ENCODE measurements at places on chromosomes 7 and 10.

- no peak for DNase-seq
Observed at GRCh38 chr7:100627238-100627549, 14.2 kb downstream of the TFR2 start.

- DNase-seq = no peak
Observed at GRCh38 chr7:131066635-131067034, 261.0 kb upstream of the MKLN1 start.

- DNase-seq = no peak
Observed at GRCh38 chr7:40545739-40546138, 410.9 kb downstream of the SUGCT start.

DNA sequence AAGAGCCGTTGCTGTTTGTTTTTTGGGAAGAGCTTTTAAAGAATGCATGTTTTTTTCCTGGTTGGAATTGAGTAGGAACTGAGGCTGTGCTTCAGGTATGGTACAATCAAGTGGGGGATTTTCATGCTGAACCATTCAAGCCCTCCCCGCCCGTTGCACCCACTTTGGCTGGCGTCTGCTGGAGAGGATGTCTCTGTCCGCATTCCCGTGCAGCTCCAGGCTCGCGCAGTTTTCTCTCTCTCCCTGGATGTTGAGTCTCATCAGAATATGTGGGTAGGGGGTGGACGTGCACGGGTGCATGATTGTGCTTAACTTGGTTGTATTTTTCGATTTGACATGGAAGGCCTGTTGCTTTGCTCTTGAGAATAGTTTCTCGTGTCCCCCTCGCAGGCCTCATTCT, 31.6 kb downstream of the PFKFB3 start:
- DNase-seq = no peak

- DNase-seq = no peak
Observed at GRCh38 chr10:24156686-24157085, 52.3 kb upstream of the KIAA1217 start.

- DNase-seq = no peak
Observed at GRCh38 chr7:54705436-54705835, 53.6 kb downstream of the SEC61G start.

DNA sequence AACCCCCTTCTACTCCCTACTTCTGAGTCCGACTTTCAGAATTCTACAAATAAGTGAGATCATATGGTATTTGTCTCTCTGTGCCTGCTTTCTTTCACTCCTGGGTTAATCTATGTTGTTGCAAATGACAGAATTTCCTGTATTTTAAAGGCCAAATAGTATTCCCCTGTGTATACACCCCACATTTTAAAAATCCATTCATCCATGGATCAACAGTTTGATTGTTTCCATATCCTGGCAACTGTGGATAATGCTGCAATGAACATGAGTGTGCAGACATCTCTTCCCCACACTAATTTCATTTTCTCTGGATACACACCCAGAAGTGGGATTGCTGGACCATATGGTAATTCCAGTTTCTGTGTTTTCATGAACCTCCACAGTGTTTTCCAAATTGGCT, 225.8 kb upstream of the TCERG1L start:
- no peak for DNase-seq

DNA sequence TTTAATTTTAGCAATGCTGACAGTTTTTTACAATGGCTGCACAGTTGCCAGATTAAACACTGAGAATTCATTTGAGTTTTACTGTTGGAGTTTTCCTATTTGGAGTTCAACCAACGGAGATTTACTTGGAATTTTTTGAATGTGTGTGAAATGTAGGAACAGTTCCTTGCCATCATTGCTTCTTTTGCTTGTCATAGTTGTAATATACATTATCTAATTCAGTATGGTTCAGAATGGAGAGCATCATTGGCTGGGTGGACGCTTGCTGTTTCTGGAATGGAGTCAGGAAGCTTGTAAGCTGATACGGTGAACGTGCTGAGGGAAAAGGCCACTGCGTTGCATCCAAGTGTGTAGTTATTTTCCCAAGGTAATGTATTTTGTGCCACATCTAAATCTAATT, 404.3 kb upstream of the KLF6 start:
- DNase-seq = no peak

GRCh38 chr7:39333701-39334100, 232.5 kb upstream of the YAE1 start:
- no peak for DNase-seq

DNA sequence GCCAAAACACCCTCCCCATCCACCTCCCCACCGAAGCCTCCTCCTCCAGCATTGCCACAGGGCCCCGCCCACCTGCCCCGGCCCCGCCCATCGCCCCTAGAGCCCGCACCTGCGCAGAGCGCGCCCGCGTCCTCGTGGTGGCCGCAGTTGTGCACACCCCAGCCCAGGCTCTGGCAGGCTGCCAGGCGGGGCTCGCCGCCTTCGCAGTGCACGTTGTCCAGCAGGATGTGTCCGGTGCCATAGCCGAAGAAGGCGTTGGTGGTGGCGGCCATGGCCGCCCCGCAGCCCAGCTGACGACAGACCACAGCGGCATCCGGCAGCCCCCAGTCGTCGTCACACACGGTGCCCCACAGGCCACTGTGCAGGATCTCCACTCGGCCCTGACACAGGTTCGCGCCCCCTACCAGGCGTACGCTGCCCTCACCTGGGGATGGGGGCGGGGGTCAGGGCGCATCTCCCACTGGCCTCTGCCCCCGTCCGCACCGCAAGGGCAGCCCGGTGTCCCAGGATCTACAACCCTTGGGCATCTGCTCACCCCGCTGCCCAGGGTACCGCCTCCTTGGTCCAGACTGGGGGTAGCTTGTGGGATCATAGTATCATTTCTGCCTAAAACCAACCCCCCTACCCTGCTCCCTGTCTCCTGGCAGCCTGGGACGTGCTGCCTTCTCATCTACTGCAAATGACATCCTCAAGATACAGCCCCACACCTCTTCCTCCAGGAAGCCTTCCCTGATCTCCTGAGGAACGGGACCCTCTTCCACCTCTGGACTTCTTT, 11.9 kb downstream of the SSC4D start:
- DNase-seq = no peak

DNA sequence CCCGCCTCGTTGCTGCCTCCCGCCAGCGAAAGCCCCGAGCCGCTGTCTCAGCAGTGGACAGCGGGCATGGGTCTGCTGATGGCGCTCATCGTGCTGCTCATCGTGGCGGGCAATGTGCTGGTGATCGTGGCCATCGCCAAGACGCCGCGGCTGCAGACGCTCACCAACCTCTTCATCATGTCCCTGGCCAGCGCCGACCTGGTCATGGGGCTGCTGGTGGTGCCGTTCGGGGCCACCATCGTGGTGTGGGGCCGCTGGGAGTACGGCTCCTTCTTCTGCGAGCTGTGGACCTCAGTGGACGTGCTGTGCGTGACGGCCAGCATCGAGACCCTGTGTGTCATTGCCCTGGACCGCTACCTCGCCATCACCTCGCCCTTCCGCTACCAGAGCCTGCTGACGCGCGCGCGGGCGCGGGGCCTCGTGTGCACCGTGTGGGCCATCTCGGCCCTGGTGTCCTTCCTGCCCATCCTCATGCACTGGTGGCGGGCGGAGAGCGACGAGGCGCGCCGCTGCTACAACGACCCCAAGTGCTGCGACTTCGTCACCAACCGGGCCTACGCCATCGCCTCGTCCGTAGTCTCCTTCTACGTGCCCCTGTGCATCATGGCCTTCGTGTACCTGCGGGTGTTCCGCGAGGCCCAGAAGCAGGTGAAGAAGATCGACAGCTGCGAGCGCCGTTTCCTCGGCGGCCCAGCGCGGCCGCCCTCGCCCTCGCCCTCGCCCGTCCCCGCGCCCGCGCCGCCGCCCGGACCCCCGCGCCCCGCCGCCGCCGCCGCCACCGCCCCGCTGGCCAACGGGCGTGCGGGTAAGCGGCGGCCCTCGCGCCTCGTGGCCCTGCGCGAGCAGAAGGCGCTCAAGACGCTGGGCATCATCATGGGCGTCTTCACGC, 825 bp downstream of the ADRB1 start:
- no peak for DNase-seq

- DNase-seq = peak; percentile 39
Observed at GRCh38 chr7:139777133-139777891, 486 bp downstream of the HIPK2 start.

- DNase-seq = no peak
Observed at GRCh38 chr10:45418849-45419675, 45.0 kb downstream of the ALOX5 start.

GRCh38 chr10:114279901-114280644, 41.0 kb downstream of the VWA2 start:
- DNase-seq = no peak

- DNase-seq = no peak
Observed at GRCh38 chr10:43340619-43341018, 30.8 kb upstream of the FXYD4 start.

- DNase-seq = no peak
Observed at GRCh38 chr7:32893207-32893524, 1.6 kb upstream of the KBTBD2 start.

DNA sequence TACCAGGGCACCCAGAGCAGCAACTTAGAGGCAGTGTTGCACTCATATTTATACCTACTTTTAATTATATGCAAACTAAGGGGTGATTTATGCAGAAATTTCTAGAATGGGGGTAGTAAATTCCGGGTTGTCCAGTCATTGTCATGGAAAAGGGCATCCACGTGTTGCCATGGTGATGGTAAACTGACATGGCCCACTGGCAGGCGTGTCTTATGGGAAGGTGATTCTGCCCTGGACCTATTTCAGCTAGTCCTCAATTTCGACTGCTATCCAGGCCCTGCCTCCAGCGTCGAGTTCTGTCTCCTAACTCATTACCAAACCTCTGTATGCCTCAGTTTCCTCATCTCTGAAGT, 12.8 kb downstream of the SNX8 start:
- DNase-seq = no peak

- no peak for DNase-seq
Observed at GRCh38 chr10:42112331-42113157, 525.8 kb downstream of the ZNF33B start.

GRCh38 chr10:11335881-11336430, 275.5 kb downstream of the USP6NL start:
- DNase-seq = no peak

Data from NCI-H1105 (cell line).